ENCODE measurements at places on chromosomes 12 and 14.

DNA sequence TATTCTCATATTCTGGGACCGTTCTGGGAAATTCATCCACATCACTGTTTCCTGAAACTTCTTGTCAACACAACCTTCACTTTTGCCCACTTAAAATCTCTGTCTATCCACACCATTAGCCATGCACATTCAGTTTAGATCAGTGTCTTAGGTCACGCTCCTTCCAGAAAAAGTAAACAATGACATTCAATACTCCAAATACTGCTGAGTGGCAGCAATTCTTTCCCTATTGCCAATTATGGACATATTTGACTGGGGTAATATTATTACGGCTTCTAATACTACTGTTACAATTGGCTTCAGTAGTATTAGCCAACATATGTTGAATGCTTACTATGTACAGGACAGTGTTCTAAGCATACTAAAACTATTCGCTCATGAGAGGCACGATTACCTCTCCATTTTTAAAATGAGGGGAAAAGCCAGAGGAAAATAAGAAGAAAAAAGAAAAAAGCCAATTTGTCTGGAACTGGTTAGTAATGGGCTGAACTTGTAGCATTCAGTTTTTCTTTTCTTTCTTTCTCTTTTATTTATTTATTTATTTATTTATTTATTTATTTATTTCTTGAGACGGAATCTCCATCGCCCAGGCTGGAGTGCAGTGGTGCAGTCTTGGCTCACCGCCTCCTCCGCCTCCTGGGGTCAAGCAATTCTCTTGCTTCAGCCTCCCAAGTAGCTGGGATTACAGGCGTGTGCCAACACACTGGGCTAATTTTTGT is 23.4 kb downstream of the LTBR start:
- no peak for DNase-seq

DNA sequence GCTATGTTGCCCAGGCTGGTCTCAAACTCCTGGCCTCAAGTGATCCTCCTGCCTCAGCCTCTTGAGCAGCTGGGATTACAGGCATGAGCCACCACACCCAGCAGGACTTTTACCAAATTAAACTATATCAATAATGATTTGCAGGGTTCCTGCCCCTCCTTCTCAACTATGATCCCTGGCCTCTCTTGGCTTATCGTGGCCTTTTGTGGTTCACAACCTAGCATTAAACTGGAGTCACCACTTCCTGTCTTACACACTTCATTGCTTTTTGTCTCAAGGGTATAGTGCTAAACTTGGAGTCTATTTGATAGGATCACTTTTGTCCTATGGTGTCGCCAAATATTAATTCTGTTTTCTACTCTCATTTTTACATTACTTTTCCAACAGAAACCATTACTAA is 64.5 kb downstream of the SEC23A start:
- DNase-seq: no peak

DNA sequence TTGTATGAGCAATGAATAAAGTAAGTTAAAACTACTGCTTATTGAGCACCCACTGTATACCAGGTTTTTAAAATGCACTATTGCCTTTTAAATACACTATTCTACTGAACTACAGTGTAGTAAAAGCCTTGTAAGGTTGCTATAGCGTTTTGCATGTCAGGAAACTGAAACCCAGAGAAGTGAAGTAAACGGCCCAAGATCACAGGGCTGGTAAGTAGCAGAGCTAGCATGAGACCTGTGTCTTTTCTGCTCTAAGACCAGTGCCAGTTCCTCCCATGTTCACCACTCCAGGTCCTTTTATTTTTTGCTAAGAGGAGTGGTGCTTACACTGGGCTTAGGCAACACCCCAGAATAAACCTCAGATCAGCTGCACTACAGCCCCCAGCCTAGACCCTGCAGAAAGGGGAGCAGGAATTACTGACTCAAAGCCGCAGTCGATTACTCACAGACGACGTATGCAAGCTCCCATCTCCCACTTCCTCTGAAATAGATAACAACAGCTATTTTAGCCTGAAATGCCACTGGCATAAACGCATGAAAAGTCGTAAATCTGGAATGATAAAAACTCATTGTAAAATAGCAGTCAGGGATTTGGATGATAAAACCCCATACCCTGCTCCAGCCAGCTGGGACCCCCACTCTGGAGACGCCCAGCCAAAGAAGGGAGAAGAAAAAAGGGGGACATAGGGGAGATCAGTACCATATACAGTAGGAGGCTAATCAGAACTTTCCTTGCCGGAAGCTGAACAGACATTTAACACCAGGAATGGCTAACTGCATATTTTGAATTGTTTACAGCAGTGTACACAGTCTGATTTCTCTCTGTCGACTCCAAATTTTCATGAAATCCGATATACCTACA is 108.3 kb downstream of the NUAK1 start:
- DNase-seq: no peak

GRCh38 chr12:68536885-68537485 is 73.7 kb upstream of the RAP1B start:
- no peak for DNase-seq

DNA sequence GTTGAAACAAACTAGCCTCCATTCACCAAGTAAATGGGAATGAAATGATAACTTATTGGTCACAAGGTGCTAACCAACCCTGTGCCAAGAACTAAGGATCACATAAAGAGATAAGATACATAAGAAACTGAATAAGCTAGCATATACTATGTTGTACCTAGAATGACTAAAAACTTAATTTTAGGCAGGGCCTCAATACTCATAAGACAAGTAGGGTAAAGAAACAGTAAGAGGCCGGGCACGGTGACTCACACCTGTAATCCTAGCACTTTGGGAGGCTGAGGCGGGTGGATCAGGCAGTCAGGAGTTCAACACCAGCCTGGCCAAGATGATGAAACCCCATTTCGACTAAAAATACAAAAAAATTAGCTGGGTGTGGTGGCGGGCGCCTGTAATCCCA is 17.7 kb downstream of the GDF11 start:
- DNase-seq: no peak

DNA sequence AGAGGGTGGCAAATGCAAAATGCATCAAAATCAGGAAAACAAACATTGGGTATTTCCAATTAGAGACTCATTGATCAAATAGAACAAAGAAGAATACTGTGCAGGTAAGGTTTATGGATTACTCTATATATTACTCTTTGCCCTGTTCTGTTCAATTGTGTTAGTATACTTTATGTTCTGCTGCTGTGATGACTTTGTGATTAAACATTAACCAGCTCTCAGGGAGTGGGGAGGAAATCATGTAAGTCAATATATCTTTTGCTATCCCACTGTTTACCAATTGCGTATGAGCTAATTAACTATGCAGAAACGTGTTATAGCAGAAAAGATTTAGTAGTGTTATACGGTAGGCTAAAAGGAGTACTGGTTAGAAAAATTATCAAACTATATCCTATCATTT is 129.4 kb downstream of the PDE3A start:
- DNase-seq: no peak

DNA sequence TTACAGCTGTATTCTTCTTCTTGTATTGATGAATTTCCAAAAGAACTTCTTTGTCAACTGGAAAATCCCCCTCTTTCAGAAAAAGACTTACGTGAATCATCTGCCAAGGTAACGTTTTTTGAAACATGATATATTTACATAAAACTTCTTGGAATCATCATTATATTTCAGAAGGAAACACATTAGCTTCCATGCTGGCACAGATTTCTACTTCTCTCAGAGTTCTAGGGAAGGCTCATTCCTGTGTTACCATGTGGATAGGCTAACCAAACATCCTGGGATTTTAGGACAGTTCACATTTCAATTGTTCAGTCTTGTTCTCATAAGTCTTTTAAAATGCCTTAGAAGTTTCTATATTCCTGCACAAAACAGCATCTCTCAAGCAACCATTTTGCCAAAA is 120.3 kb upstream of the NEDD1 start:
- no peak for DNase-seq
